ENCODE measurements at places on chromosomes 16 and 17. TPM values are rescaled to one million over a fixed set of nuclear protein-coding genes. Genes with fewer than 3 reads are reported as not detected.

- no peak for DNase-seq
These were observed 4.5 kb upstream of the PPY start for GRCh38 chr17:43946781-43947180.

- no peak for DNase-seq
These were observed 158.3 kb downstream of the NTN1 start for GRCh38 chr17:9179602-9180001.

GRCh38 chr17:15945527-15946191 lies 729 bp downstream of the ADORA2B start:
- DNase-seq, result no peak

Gene TPSD1
- total RNA-seq, result not detected

- DNase-seq, result no peak
These were observed 5.6 kb downstream of the MIEN1 start for GRCh38 chr17:39724731-39725130.

Gene KNOP1
- total RNA-seq, result 11.0 TPM

GRCh38 chr16:14101415-14101814 lies 30.3 kb downstream of the MRTFB start:
- DNase-seq, result no peak

DNA sequence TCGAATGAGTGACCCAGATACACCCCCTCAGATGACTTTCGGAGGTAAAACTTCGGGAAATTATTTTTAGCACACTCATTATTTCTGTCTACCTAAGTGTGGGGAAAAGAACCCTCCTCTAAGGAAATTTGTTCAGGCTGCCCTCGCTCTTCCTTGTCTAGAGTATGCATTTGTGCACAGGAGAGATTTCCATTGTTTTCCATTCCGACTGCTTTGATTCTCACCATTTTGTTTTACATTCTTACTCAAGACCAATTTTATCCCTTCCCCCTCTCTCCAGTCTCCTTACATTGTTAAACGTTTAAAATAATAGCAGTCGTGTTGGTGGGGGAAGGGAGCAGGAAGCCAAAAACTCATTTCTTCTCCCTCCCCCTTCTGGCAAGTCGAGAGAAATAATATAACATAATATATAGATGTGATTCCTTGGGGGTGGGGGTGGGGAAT lies 1.5 kb upstream of the CHD3 start:
- no peak for DNase-seq

- no peak for DNase-seq
These were observed 155.7 kb upstream of the NOL11 start for GRCh38 chr17:67562005-67562404.

All from spinal cord (tissue), 10 donors.